Hypothalamus (tissue), 51 donors: ENCODE measurements at places on chromosomes 2 and 18.

GRCh38 chr2:71471276-71471675, 17.9 kb downstream of the DYSF start:
- no peak for DNase-seq

DNA sequence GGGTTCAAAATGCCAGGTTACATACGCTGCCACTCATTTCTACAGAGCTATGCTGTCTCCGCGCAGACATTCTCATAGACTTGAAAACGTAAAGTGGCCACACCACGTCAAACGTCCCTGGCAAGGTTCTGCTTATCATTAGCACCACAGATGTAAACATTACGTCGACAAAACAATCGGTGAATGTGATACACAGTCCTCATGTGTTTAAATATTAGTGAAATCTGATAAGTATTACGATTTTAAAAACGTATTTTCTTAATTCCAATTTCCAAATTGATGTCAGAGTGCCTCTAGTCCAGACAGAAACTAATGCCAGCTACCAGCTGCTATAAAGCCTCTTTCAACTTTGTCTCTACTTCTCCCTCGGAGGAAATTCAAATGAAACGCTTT, 1.2 kb downstream of the STK17B start:
- no peak for DNase-seq

DNA sequence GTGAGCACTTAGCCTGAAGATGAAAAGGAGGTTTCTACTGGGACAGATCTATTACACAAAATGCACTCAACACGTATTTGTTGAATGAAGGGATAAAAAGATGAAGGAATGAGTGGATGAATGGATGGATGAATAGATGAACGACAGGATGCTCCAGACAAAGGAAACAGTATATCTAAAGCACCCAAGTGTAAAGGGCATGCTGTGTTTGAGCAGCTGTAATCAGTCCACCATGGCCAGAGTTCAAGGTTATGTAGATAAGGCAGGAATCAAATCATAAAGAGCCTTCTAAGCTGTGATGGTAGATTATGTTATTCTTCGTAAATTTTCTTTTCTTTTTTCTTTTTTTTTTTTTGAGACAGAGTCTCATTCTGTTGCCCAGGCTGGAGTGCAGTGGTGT, 213.8 kb upstream of the FBXO11 start:
- DNase-seq = no peak

GRCh38 chr2:7270011-7270431, 352.8 kb downstream of the RNF144A start:
- DNase-seq = no peak

- no peak for DNase-seq
Observed at GRCh38 chr2:189086250-189086649, 93.3 kb downstream of the COL5A2 start.

DNA sequence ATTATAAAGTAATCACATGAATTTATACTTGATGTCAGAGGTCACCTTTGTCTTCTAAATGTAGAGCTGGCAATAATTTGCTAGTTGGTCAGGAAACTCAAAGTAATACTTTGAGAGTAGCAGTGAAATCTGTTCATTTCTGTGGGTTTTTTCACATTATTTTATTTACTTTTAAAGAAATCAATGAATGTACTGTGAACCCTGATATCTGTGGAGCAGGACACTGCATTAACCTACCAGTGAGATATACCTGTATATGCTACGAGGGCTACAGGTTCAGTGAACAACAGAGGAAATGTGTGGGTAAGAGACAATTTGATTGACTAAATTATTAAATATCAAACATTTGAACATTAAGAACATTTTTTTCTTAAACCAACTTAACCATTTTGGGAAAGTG, 203.0 kb upstream of the RASGRP3 start:
- no peak for DNase-seq

- no peak for DNase-seq
Observed at GRCh38 chr2:178282075-178282815, 87.9 kb downstream of the OSBPL6 start.

DNA sequence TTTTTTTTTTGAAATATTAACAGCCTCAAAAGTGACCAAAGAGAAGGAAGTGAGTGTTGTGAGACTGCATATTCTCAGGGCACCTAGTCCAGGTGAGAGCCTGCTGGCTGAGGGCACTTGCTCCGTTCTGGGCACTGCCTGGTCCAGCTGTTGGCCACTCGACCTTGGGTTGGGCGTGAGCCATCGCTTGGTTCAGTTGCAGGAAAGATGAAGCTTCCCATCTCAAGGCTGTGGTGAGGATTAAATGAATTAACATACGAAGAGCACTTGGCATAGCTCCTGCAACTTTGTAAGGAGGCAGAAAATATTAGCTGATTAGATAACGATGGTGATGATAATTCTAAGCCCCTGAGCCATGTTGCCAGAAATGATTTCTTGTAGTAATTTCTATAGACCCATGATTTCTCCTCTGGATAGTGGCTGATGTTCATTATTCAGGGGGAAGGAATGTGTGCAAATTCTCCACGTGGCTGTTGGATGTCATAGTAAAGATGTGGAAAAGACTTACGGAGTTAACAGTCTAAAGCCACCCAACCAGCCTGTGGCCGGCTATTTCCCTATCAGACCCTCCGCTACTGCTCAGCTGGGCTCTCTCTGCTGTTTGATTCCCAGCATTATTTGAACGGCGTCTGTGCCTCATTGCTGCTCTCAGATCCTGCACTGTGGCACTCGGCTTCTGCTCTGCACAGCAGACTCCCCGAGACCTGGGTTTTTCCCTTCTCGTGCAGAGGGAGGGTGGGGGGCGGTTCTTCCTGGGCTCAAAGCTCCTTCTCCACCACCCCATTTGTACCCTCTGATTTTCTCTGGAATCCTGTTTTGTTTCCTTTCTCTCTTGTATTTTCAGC, 221.1 kb downstream of the GALR1 start:
- DNase-seq = no peak

DNA sequence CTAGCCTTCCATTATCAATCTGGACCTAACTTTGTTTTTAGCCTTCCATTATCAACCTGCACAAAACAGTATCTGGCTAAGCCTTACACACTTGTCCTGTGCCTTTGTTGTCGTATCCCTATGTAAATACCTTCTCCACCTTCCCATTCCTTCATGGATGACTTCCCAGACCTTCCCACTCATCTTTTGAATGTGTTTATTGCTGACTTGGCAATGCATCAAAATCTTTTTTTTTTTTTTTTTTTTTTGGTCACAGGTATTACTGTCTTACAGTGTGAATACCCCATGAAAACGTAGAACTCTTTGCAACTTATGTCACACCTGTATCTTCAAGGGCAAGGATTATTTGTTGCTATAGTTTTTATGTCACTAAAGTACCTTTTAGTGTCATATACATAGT, 25.7 kb downstream of the RPE start:
- DNase-seq = no peak

DNA sequence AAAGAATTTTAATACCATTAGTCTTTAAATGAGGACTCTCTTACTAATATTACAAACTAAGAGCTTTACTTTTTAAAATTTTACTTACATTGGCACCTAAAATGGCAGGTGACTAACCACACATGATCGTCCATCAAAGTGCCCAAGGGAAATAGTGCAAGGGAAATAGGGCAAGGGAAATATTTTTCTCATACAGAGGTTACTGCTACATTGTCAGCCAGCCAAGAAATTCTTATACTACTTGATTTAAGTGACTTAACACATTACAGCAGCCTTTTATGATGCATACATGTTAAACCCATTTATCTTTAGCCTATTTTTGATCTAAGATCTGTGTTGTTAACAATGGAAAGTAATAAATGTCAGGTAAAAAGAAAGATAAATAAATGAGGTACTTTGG, 587.2 kb upstream of the PKDCC start:
- no peak for DNase-seq

DNA sequence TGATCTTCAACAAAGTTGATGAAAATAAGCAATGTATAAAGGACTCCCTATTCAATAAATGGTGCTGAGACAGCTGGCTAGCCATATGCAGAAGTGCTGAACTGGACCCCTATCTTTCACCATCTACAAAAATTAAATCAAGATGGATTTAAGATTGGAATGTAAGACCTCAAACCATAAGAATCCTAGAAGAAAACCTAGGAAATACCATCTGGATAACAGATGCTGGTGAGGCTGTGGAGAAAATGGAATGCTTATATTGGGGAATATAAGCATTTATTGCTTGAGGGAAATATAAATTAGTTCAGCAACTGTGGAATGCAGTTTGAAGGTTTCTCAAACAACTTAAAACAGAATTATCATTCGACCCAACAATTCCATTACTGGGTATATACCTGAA, 89.6 kb downstream of the GCA start:
- no peak for DNase-seq

GRCh38 chr2:120768112-120769048, 32.7 kb downstream of the GLI2 start:
- DNase-seq = no peak

DNA sequence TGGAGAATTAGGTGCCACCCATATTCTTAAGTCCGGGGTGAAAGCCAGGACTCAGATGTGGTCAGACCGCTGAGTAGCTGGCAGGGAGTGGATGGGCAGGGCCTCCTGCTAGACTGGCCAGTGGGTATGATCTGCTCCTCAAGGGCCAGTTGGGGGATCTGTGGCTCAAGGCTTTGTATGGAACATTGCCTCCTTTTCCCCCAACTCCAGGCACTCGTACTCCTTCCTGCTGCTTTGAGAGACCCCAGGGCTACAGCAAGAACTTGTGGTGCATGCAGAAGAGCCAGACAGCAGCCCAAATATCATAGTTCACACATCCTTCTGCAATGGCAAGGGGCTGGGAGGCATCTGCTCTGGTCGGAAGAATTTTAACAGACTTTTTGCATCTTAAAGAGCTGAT, 61.7 kb downstream of the PDCL3 start:
- no peak for DNase-seq

DNA sequence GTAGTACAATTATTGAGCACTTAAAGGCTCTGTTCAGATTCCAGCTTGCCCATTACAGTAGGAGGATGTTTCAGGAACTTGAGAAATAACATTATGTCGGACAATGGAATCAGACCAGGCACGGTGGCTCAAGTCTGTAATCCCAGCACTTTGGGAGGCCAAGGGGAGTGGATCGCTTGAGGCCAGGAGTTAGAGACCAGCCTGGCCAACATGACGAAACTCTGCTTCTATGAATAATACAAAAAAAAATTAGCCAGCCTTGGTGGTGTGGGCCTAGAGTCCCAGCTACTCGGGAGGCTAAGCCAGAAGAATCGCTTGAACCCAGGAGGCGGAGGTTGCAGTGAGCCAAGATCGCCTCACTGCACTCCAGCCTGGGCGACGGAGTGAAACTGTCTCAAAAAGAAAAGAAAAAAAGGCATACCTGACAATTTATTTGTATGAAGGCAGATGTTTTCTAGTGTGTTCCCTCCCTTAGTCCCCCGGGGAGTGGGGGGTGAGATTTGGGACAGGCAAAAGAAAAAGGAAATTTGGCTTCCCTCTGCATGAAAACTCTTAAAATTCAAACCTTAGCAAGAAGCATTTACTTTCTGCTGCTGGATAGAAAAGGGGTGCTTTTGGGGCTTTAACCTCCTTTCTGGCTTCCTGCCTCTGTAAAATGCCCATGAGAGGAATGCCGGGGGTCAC, 13.7 kb upstream of the ZNF532 start:
- no peak for DNase-seq

GRCh38 chr18:40371673-40372072, 1583.4 kb upstream of the PIK3C3 start:
- DNase-seq = no peak

DNA sequence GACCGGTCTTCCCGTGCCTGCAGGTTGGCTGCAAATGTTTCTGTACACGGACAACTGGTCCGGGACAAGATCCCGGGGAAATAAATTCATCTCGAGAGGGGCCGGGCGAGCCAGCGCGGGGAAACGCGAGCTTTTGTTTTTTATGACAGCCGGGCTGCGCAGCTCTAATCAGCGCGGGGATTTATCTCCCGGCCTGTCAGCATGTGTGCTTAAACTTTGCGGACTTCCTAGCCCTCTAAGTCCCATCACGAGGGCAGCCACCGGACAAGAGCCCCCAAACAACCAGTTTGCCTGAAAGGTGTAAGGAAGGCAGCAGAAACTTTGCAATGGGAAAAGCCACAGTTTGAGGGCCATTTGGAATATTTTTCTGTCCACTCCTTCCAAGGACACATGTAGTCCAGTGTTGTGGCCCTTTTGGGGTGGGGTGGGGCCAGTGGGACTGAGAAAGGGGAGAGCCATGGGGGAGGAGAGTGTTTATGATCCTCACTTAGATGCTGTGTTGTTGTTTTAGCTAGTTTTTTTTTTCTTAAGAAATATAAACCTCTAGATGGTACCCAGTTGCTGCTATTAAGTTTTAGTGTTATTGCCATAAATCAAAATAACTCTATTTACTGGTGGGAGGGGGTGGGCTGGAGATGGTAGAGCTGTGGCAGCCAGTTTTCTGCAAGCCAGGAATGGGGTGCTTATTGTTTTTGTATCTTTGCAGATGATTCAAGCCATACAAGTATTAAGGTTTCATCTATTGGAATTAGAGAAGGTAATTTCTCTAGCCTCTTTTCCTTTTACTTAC, 6.0 kb downstream of the MEIS1 start:
- no peak for DNase-seq

DNA sequence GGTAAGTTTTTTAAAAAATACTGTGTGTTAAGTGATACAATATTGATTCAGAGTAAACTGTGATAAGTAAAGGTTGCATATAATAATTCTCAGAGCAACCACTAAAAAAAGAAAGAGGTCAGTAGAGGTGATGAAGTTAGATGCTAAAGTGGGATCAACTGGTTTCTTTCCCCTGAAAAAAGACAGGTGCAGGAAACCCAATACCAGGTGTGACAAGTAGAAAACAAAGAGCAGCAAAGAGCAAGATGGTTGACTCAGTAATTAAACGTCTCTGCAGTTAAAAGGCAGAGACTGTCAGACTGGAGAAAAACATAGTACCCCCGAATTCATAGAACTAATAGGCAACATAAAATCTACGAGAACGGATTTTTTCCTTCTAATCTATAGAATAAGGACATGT, 128.3 kb downstream of the ATP9B start:
- DNase-seq = no peak

DNA sequence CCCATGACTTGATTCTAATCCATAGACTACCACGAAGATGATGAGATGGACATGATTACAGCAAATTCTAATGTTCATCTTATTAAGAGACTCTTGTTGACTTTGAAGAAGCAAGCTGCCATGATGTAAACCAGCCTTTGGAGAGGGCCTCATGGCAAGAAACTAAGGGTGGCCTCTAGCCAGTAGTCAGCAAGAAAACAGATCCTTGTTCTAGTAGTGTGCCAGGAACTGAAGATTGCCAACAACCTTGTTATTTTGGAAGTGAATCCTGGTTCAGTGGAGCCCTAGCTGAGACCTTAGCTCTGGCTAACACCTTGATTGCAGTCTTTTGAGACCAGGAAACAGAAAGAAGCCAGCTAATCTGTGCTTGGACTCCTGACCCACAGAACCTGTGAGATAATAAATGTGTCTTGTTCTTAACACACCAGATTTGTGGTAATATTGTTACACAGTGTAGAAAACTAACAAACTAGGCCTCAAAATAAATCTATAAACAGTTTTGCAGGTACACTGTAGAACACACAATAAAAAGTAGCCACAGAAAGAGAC, 10.0 kb downstream of the PHOSPHO2 start:
- no peak for DNase-seq

- no peak for DNase-seq
Observed at GRCh38 chr2:134500211-134500935, 218.4 kb downstream of the TMEM163 start.

- no peak for DNase-seq
Observed at GRCh38 chr2:49719241-49719640, 564.9 kb upstream of the FSHR start.
